Left renal pelvis (tissue), 4 donors: ENCODE measurements at places on chromosomes 6 and 20. TPM values are rescaled to one million over a fixed set of nuclear protein-coding genes. Genes with fewer than 3 reads are reported as not detected.

PNLDC1 gene
- polyA plus RNA-seq, result 0.13 TPM

CNBD2 gene
- polyA plus RNA-seq, result 1.1 TPM

- DNase-seq, result no peak
Measured at GRCh38 chr6:104580452-104580851, 279.3 kb downstream of the HACE1 start.

GRCh38 chr20:5780846-5781217 lies 30.6 kb downstream of the SHLD1 start:
- no peak for DNase-seq
